ENCODE measurements at places on chromosomes 16 and 17.

DNA sequence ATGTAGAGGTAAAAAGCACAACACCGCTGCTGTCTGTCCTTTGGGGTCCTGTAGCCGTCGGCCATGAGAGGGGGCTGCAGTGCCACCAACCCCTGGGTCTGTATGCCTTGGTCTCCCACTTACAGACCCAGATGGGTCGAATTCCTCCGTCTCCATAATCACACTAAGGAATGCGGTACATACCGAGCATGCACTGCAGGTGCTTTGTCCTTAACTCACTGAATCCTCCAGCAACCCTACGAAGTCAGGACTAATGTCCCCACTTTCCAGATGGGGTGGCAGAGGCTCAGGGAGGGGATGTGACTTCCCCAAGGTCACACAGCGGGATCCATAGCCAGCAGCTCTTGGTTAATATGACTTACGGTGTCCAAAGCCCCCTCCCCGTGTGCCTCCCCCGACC is 219.9 kb upstream of the CIBAR2 start:
- DNase-seq, result no peak

- no peak for DNase-seq
Observed at GRCh38 chr17:77320485-77321256, 179.9 kb downstream of the SEC14L1 start.

GRCh38 chr16:89472711-89473075 is 17.7 kb downstream of the ANKRD11 start:
- DNase-seq, result no peak

GRCh38 chr17:73660366-73660765 is 16.1 kb upstream of the SDK2 start:
- no peak for DNase-seq

- DNase-seq, result no peak
Observed at GRCh38 chr16:57795431-57795878, 6.8 kb downstream of the KIFC3 start.

GRCh38 chr17:81258292-81258691 is 19.2 kb downstream of the NDUFAF8 start:
- DNase-seq, result no peak

GRCh38 chr17:76840884-76841775 is 27.1 kb upstream of the MGAT5B start:
- DNase-seq, result no peak
